AG10803 (cell line): ENCODE measurements at places on chromosomes 13 and 19.

- DNase-seq, result no peak
These were observed 2.3 kb downstream of the SSBP4 start for GRCh38 chr19:18421371-18421959.

DNA sequence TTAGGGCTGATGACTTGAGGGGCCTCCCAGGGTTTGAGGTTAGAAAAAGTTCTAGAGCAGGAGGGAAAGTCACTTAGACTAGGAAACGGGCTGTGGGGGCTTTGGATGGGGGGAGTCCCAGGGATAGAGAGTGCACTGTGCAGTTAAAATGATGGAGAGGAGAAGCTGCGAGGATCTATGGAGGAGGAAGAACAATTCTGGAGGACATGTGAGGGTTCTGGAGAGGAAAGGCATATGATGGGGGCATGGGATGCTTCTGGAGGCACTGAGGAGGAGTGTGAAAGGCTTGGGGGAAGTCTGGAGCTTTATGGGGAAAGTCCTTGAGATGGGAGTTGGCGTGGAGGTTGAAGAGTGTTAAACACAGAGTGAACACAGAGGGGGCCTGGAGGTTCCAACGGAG is 2.2 kb downstream of the KCNC3 start:
- no peak for DNase-seq

DNA sequence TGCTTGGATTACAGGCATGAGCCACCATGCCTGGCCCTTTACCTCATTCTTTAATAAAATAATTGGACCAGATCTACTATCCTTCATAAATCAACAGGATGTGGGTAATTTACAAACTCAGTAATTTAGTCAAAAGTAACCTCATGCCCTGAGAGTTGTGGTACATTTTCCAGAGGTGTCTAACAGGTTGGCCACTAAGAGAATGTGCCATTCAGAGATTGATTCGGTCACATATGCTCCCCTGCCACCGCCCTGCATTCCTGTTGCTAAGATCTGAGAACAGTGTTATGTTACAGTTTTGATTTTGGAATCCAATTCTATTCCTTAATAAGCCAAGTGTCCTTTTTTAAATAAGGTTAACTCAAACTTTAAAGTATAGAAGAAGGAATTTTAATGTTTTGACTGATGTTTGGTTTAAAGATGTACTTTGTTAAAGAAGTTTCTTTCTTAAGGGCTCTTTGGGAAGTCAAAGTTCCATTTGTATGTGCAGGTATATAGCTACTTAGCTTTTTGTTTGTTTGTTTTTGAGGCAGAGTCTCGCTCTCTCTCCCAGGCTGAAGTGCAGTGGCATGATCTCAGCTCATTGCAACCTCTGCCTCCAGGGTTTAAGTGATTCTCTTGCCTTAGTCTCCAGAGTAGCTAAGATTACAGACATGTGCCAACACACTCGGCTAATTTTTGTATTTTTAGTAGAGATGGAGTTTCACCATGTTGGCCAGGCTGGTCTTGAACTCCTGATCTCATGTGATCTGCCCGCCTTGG is 29.2 kb downstream of the PHF11 start:
- DNase-seq, result no peak

GRCh38 chr19:40360708-40361241 is 12.3 kb downstream of the PLD3 start:
- no peak for DNase-seq

- DNase-seq, result peak; percentile 48
These were observed 38.7 kb upstream of the C1QTNF9 start for GRCh38 chr13:24270639-24271141.

GRCh38 chr13:96999091-96999490 is 4.8 kb upstream of the OXGR1 start:
- DNase-seq, result no peak

- DNase-seq, result no peak
These were observed 221.1 kb downstream of the TM9SF2 start for GRCh38 chr13:99722338-99722818.

DNA sequence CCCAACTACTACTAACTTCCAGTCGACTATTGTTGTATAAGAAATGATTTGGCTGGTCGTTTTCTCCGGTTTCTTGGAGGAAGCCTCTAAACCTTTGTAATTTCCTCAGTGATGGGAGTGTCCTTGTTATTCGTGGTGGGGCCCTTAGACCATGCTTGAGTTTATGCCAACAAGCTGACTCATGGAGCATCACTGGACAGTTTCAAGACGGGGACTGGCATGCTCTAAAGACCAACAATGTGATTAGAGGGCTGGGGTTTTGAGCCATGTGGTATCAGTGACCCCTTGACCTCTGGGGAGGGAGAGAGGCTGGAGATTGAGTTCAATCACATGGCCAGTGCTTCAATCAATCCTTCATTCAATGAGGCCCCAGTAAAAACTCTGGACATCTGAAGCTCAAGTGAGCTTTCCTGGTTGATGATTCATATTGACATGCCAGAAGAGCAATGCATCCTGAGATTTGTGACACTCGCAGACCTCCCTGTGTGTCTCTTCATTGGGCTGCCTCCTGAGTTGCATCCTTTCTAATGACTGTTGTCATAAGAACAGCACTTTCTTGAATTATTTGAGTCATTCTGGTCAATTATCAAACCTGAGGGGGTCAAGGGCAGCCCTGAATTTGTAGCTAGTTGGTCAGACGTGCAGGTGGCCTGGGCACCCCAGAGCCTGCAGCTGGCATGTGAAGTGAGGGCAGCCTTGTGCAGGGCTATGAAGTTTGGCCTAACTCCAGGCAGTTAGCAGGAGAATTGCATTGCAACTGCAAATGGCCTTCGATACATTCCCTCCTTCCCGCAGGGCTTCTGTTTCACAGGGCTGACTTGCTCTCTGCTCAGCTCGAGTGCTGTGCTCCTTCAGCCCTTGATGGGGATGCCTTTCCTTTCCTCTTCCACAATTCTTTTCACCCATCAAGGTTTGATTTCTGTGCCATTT is 246.5 kb downstream of the FGF9 start:
- no peak for DNase-seq

GRCh38 chr13:50078231-50078894 is 63.1 kb downstream of the KCNRG start:
- DNase-seq, result no peak

GRCh38 chr19:56732976-56733375 is 61.4 kb upstream of the ZNF835 start:
- no peak for DNase-seq

GRCh38 chr19:45179072-45179891 is 698 bp downstream of the BLOC1S3 start:
- DNase-seq, result peak; percentile 46

GRCh38 chr19:11236324-11237301 is 2.8 kb upstream of the ANGPTL8 start:
- DNase-seq, result no peak

DNA sequence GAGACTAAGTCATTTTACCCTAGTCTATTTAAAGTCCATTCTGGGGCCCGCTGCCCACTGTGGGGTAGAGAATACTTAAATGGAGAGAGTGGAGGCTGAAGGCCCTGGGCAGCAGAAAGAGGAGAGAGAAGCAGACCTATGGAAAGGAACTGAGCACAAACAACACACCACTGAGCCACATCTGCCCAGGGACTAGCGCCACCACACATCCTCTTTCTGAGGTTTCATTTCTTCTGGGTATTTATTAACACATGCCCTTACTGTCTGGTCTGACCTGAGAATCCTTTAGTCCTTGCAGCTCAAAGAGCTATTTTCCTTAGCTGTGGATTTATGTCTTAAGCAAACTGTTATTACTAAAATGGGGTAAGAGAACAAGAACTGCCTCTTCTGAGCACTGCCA is 154.0 kb downstream of the NALCN start:
- DNase-seq, result no peak

DNA sequence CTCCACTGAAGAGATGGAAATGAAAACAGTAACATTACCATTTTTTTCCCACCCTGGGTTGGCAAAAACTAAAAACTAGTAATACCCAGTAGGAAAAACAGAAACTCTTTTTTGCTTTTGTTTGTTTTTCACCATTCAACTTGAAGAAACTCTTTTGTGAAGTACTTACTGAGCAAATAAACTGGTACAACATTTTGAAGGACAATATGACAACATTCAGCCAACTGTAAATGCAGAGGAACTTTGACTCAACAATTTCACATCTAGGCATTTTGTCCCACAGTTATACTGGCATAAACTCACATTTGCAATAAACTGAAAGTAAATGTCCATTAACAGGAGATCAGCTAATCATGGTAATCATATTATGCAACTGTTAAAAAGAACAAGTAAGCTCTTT is 152.5 kb downstream of the RNF17 start:
- no peak for DNase-seq

DNA sequence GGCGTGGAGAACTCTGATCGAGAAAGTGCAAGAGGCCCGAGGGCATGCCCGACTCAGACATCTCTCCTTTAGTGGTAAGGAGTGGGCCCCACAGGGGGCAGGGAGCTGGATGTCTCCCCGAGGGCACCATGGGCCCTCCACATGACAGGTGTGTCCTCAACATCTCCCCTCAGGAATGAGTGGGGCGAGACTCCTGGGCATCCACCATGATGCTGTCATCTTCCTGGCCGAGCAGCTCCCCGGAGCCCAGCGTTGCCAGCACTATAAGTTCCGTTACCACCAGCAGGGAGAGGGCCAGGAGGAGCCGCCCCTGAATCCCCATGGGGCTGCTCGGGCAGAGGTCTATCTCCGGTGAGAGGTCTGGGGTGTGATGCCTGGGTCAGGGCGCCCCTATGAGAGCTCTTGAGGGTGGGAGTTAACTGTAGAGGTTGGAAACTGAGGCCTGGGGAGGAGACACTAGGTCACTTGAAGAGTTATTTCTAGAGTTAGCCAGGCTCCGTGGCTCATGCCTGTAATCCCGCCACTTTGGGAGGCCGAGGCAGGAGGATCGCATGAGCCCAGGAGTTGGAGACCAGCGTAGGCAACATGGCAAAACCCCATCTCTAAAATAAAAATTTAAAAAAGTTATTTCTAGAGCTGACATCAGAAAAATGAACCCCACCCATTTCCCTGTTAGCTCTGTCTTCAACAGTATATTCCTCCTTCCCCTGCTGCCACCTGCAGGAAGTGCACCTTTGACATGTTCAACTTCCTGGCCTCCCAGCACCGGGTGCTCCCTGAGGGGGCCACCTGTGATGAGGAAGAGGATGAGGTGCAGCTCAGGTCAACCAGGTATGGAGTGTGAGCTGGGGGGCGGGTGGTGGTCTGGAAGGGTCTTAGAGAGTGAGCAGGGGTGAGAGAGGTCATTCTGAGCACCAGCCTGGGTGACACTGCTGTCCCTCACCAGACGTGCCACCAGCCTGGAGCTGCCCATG is 5.1 kb downstream of the IGFLR1 start:
- no peak for DNase-seq

- peak; percentile 82 for DNase-seq
These were observed 33.0 kb downstream of the IL12RB1 start for GRCh38 chr19:18053576-18054219.
